ENCODE measurements at places on chromosomes 2 and 18.

- DNase-seq = no peak
Measured at GRCh38 chr18:79569720-79570119, 109.9 kb upstream of the CTDP1 start.

- peak; percentile 20 for DNase-seq
Measured at GRCh38 chr2:196101325-196101991, 32.8 kb upstream of the DNAH7 start.

GRCh38 chr2:119838179-119838578 is 78.5 kb downstream of the PTPN4 start:
- no peak for DNase-seq

GRCh38 chr18:11429876-11430275 is 179.5 kb upstream of the SLC35G4 start:
- no peak for DNase-seq

- no peak for DNase-seq
Measured at GRCh38 chr2:107961395-107961794, 24.9 kb upstream of the SLC5A7 start.

DNA sequence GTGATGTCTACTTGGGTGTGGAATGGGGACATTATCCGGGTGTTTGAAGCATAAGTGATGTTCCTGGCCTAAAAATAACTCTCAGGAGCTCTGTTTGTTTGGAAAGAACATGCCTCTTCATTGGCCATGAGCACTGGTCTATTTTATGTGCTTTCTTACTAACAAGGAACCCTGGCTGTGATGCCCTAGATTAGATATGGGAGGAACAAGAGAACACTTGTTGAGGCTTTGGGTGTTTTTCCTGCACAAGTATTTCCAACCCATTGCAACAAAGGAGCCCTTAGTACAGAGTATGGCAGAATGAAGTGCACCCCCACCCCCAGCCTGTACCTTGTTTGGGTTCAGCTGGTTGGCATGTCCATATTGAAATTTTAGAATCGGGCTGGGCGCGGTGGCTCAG is 95.9 kb downstream of the SLC4A3 start:
- DNase-seq = no peak

- DNase-seq = no peak
Measured at GRCh38 chr2:175834477-175834876, 167.6 kb downstream of the LNPK start.
